ENCODE measurements at places on chromosomes 16 and 17. TPM values are rescaled to one million over a fixed set of nuclear protein-coding genes. Genes with fewer than 3 reads are reported as not detected.

Gene CCL8
- polyA plus RNA-seq = not detected

Gene HCRT
- not detected for polyA plus RNA-seq

Gene TBC1D16
- 8.9 TPM for polyA plus RNA-seq

Gene LGALS3BP
- 137 TPM for polyA plus RNA-seq

Gene KRTAP4-3
- not detected for polyA plus RNA-seq

Gene POLR2A
- polyA plus RNA-seq = 17.5 TPM

DNA sequence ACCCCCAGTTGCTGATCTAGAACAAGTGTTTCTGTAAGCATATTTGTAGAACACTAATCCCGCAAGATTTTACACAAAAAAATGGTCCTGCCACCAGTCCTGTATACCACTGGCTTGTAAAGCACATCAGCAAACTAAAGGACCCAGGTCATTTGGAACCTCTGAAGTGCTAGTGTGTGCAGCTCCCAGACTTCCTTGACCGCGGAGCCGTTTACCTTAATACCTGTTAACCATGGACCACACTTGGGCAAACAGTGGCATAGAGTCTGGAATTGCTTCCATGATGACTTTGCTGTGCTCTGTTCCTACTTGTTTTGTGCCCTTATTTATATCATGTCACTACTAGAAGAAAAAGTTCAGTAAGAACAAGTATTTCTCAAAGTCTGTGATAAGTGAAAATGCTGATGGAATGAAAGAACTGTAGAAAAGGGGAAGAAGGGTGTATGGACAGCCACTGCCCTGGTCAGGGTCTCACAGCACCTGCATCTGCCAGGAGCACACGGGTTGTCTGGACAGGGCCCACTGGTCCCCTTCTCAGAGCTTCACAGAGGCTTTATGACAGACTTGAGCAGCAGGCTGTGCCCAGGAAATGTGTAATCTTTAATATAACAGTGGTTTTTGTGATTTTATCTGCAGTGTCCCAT is 29.3 kb downstream of the ALDH3A2 start:
- H3K36me3 ChIP-seq = peaks cover 9% of the 10 kb centered on the region
- no peak overlapping the region for H3K4me3 ChIP-seq
- DNase-seq = no peak
- no peaks in the 10 kb centered on the region for H3K4me1 ChIP-seq
- H3K27ac ChIP-seq = no peak overlapping the region
- H3K27me3 ChIP-seq = no peaks in the 10 kb centered on the region

DNA sequence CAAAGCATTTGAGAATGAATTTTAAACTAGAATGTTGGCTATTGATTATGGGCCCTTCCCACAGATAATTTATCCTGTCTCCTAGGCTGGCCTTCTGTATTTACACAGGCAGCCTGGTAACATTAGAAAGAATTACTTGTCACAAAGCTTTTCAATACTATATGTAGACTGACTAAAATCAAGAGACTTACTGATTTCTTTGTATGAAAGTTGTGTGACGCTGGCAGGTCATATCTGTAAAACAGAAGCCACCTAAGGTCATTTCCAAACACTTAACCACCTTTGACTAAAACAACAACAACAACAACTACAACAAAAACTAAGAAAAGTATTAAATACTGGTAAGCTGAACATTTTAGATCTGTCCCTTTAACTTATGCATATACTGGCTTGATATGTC is 329.0 kb upstream of the TBX2 start:
- H3K27me3 ChIP-seq = no peaks in the 10 kb centered on the region
- no peaks in the 10 kb centered on the region for H3K36me3 ChIP-seq
- no peak overlapping the region for H3K27ac ChIP-seq
- DNase-seq = no peak

- H3K4me3 ChIP-seq = no peak overlapping the region
- DNase-seq = no peak
- peaks cover 12% of the 10 kb centered on the region for H3K36me3 ChIP-seq
- no peaks in the 10 kb centered on the region for H3K4me1 ChIP-seq
- no peaks in the 10 kb centered on the region for H3K27me3 ChIP-seq
- no peak overlapping the region for H3K27ac ChIP-seq
Measured at GRCh38 chr17:67970783-67971182, 25.5 kb downstream of the C17orf58 start.

GRCh38 chr17:63819131-63819530 is 8.1 kb upstream of the PSMC5 start:
- peaks cover 71% of the 10 kb centered on the region for H3K36me3 ChIP-seq
- no peak for DNase-seq
- H3K27ac ChIP-seq = no peak overlapping the region
- no peaks in the 10 kb centered on the region for H3K4me1 ChIP-seq

- no peak for DNase-seq
- no peak overlapping the region for H3K4me3 ChIP-seq
- peaks cover 7% of the 10 kb centered on the region for H3K36me3 ChIP-seq
- no peaks in the 10 kb centered on the region for H3K27me3 ChIP-seq
Measured at GRCh38 chr16:12057266-12057665, 80.7 kb downstream of the SNX29 start.

Measured in keratinocyte (primary cell).